AG04450 (cell line): ENCODE measurements at places on chromosomes 2 and 18.

DNA sequence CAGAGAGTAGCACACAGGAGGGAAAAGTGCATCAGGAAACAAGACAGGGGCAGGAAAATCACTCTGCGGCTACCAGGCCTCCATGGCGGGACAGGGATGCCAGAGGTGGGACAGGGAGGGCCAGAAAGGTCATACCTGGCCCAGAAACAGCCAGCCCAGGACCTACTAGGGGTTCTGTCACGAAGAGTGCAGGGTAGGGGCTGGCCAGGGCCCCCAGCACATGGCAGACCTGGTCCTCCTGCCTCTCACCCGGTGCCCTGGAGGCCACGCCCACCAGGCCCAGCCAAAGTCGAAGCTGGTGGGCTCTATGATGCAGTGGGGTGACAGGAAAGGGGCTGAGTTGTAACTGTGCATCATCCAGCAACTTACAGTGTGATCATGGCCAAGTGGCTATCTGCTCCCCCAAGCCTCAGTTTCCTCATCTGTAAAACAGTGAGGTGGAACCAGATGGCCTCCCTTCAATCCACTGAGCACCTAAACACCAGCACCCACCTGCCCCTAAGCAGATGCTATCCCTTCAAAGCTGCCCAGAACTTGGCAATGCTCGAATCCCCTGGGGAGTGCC, 10.6 kb downstream of the CYP26B1 start:
- DNase-seq: no peak

DNA sequence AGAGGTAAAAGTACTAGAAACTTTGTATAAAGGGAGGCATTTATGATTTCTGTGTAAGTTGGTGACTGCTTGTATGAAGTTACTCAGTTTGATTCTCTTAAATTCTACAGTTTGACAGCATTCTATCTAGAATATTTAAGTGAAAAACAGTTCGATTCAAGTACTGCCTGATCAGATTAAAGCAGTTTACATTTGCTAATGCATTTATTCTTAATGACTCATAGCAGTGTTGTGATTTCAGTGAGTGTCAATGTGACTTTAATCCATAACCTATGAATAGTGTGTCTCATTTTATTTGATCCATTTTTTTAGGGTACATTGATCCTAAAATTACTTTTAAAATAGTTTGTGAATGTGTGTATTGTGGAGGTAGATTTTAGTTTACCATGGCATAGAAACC, 35.7 kb downstream of the WDR43 start:
- no peak for DNase-seq

- no peak for DNase-seq
Observed at GRCh38 chr18:44815108-44815507, 134.4 kb downstream of the SETBP1 start.

- DNase-seq: no peak
Observed at GRCh38 chr2:205366336-205367060, 315.8 kb upstream of the NRP2 start.

DNA sequence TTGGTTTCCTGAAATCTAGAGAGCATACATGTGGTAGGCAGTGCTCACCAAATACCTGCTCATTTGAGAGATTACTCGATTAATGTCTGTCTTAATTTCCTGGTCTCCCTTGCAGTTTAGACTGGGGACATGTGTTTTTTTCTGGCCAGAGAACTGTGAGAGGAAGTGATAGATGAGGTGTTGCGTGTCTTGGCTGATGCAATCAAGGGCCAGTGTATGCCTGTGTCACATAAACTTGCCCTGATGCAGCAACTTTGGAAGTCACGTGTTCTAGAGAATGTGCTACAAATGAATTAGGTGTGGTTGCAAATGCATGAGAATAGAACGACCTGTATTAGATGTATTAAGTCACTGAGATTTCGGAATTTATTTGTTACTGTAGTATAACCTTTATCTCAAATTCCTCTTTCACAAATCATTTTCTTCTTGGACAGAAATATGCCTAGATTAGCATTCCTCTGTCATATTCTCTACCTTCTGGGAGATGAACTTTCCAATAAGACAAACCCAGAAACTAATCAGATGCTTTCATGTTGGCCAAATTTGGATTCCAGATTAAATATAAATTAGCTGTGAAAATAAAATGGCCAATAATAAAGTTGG, 9.9 kb upstream of the IL1A start:
- peak; percentile 69 for DNase-seq

DNA sequence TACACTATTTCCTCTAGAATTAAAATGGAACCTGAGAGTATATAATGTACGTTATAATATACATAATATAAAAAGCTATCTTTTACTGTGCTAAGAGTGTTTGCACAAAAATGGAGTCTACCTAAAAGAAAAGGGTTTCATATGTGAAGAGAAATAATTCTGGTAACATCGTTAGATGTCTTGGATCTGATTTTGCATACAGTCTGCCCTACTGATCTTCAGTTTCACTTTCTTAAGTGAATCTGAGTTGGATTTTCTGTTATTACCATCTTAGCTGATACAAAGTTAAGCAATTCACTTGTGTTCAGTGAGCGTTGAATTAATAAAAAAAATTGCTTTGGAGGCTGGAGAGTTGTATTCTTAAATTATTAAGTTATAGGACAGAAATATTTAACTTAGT, 502.1 kb upstream of the TMEFF2 start:
- DNase-seq: no peak

DNA sequence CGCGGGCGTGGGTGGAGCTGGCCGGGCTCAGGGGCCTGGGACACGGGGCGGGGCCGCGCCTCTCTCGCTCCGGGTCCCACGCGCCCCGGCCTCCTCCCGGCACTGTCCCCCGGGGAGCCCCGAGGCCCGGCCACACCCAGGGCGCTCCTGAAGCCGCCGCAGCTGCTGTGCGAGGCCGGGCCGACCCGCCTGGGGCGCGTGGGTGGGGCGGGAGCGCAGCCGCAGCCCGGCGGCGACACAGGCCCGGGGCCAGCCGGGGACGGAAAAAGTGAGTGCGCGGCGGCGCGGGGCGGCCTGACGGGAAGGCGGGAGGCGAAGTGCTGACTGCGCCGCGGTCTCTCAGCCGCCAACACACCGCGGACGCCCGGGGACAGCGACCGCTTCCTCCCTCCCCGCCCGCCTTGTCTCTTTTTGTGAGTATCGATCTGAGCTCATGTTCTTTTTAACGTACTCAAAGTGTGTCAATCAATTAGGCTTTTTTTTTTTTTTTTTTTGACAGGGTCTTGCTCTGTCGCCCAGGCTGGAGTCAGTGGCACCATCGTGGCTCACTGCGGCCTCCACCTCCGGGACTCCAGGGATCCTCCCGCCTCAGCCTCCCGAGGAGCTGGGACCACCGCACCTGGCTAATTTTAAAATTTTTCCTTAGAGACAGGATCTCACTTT, 14.5 kb downstream of the PDCD1 start:
- no peak for DNase-seq

GRCh38 chr18:62745089-62745751, 29.9 kb downstream of the PHLPP1 start:
- DNase-seq: no peak

- no peak for DNase-seq
Observed at GRCh38 chr2:132517386-132517785, 100.8 kb downstream of the GPR39 start.

DNA sequence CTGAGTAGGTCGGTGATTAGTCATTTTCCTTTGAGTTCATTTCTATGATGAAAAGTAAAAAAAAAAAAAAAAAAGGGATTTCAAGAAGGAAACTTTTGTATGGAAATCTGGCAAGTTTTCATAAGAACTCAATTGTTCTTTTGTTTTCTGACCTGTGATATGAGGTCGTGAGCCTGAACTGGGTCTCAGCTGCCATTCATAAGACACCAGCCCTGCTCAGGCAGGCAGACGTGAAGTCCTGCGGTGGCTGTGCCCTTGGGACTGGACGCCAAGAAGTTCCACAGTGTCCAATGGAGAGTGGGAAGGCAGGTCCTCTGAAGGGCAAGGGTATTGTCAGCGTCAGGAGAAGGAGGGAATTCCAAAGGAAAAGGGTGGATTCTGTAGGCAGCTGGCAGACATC, 183.9 kb downstream of the NCK2 start:
- no peak for DNase-seq

GRCh38 chr2:105179469-105180372, 61.8 kb upstream of the GPR45 start:
- peak; percentile 21 for DNase-seq

DNA sequence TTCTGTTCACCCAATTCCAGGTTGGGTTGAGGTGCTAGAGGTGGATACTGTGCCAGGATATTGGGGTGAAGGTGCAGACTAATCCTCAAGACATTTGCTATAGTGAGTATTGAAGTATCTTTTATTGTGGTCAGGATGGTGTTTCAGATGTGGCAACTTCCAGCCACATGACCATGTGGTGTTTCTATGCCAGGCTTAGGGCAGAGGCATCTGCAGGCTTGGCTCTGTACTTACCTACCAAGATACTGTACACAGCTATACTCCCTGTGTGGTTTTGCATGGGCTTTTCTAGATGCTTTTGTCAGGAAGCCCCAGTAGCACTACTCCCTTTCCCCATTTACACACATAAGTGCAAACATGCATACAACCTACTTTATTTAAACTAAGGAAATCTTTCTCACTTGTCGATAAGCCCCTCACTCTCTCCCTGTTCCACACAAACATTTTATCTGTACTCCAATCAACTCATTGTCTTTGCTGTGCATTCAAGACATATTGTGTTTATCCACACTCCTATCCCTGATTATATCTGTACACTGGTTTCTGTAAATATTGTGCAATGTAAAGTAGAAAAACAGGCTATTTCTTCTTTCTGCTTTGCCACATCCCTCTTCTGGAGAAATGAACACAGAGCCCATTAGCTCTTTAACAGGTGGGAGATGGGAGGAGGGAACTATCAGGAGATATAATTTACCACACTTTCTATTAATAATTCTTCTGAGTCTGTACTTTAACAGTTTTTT, 12.3 kb downstream of the ARL6IP6 start:
- DNase-seq: no peak

- no peak for DNase-seq
Observed at GRCh38 chr2:217638031-217638430, 364.8 kb downstream of the TNS1 start.

DNA sequence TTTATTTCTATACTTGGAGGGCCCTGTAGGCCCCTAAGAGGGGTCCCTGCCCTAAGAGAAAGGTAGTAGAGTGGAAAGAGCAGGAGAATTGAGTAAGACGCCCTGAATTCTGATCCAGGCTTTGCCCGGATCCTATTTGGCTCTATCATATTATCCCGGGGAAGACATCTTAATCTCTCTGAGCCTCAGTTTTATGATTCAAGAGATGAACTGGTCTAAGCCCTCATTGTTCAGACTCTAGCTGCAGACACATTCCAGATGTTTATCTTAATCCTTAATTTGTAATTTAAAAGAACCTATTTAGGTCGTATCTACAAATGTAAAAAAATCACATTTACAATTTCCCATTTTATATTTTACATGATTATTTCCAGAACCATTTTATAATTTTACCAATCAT, 220.1 kb downstream of the AGPS start:
- DNase-seq: no peak

GRCh38 chr2:207176247-207176646, 10.5 kb upstream of the KLF7 start:
- no peak for DNase-seq

DNA sequence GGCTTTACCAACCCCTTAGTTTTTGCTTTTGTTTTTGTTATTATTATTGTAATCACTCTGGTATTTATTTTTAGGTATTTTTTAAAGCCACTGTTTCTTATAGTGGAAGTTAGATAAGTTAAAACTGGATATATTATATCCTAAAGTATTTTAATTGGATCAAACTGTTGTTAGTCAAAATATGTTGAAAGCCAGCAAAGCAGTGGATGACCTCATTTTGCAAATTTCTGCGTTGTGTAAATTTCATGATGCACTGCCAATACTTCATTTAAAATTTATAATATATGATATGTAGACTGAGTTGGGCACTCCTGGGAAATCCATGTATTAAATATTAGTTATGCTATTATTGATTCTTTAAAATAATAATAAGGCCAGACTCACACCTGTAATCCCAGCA, 661.7 kb upstream of the NRXN1 start:
- no peak for DNase-seq

- DNase-seq: no peak
Observed at GRCh38 chr2:206452242-206452641, 8.9 kb downstream of the ADAM23 start.

DNA sequence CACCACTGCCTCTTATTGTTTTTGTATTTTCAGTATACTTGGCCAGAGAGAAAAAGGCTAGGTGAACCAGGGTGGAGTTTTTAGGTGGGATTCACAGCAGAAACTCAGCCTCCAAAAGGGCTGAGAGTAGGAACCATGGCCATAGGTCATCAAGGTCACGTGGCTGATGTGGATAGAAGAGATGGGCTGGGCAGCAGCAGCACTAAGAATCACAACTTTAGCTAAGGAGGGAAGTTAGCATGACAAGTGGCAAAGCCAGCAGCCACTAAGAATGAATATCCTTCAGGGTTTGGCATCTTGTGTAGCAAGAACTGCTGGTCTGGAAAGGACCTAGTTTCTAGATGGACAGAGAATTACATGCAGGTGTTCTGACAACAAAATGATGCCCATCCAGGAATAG, 43.2 kb upstream of the SKA1 start:
- no peak for DNase-seq

GRCh38 chr2:40113997-40114396, 334.9 kb upstream of the THUMPD2 start:
- DNase-seq: no peak

DNA sequence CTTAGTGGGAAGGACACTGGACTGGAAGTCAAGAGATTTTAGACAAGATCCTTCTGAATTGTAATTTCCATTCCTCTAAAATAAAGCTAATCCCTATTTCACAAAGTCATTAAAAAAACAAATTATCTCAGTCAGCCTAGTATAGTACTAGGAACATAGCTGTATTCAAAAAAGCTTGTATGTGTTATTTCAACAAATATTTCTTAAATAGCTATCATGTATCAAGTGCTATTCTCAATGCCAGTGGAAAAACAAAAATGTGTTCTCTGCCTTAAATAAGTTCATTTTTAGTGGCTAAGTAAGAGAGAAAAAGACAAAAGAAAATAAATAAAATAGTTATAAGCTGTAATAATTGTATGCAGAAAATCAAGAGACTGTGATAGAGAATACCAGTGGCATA, 541.8 kb upstream of the CDH2 start:
- no peak for DNase-seq
